ENCODE measurements at places on chromosomes 7 and 10.

- DNase-seq, result peak; percentile 52
Measured at GRCh38 chr10:78578929-78579328, 489.8 kb upstream of the ZMIZ1 start.

DNA sequence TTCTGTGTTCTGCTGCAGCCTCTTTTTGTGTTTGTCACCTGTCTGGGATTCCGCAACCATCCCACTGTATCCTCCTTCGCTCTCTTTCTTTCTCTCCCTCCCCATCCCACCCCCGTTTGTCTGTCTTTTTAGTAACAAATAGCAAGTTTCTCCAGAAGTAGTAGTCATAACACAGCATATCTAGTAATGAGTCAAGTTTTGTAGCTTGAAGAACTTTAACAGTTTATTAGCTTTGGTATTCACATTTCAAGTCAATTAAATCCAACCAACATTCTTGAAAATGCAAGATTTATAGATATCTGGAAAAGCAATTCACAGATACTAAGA, 154.1 kb upstream of the MTPN start:
- no peak for DNase-seq

DNA sequence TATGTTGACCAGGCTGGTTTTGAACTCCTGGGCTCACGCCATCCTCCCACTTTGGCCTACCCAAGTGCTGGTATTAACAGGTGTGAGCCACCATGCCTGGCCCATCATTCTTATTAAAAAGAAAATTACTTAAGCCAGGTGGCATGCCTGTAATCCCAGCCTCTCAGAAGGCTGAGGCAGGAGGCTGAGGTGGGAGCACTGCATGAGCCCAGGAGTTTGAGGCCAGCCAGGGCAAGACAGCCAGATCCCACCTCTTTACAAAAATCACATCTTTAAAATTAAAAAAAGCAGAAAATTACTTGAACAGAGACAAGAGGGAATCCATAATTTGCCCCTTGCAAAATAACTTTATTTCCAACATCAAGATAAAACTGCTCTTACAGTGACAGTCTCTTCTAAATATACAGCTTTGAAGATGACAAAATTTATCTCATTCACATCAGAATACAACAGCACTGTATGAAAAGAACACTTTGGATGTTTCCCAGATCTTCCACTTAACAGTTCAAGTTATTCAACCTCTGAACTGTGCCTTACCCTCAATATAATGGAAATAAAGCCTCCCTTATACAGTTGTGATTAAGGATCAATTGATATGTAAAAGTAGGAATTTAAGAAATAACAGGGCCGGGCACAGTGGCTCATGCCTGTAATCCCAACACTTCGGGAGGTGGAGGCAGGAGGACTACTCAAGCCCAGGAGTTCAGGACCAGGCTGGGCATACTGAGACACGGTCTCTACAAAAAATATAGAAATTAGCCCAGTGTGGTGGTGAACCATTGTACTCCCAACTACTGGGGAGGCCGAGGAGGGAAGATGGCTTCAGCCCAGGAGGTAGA, 10.3 kb downstream of the WAPL start:
- DNase-seq, result no peak

GRCh38 chr7:55142919-55143600, 124.2 kb downstream of the EGFR start:
- no peak for DNase-seq

All from Kasumi-1 (cell line).